ENCODE measurements at places on chromosomes 16 and 17. TPM values are rescaled to one million over a fixed set of nuclear protein-coding genes. Genes with fewer than 3 reads are reported as not detected.

Gene GUCY2D
- total RNA-seq, result not detected

Gene HSF5
- total RNA-seq, result 0.82 TPM

Gene RND2
- 0.36 TPM for total RNA-seq

Gene ST6GALNAC2
- total RNA-seq, result not detected

Gene ZNF629
- 4.8 TPM for total RNA-seq

Gene LRRC37A
- 1.7 TPM for total RNA-seq

Gene KRTAP4-4
- total RNA-seq, result not detected

Gene VKORC1
- 70.2 TPM for total RNA-seq

Gene SMG1
- 63.1 TPM for total RNA-seq

Gene PEMT
- 62.7 TPM for total RNA-seq

Measured in Karpas-422 (cell line).